ENCODE measurements at places on chromosomes 4 and X.

GRCh38 chr4:52877694-52878093 lies 15.6 kb downstream of the RASL11B start:
- no peak for DNase-seq
- no peak overlapping the region for H3K4me3 ChIP-seq
- H3K4me1 ChIP-seq: peaks cover 25% of the 10 kb centered on the region

DNA sequence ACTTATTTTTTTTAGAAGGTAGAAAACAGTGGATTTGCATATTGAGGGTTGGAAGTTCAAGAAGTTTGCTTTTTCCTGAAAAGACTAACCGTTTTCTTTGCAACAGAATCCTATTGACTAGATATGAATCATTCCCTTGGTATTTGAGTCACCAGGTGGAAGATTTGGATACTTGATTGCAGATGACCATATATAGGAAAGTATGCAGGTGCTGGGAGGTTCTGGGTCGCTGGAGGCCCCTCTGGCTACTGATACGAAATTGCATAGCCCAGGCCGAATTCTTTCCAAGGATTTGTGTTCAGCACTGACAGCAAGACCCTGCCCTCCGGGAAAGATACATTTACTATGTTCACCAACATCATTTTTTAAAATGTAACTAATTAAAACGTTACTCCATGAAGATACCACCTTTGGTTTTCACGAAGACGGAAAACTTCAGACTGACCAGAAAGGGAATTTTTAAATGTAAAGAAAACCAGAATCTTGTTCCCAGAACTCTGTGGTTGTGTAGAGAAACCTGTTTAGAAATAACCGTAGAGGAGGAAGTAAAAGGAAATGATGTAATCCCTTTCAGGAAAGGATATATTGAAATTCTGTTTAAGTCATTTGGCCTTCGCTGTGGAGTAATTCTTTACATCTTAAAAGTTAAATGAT lies 946 bp downstream of the ANXA3 start:
- H3K27me3 ChIP-seq: peaks cover 4% of the 10 kb centered on the region
- no peaks in the 10 kb centered on the region for H3K36me3 ChIP-seq
- no peak for DNase-seq
- H3K4me3 ChIP-seq: no peak overlapping the region
- no peak overlapping the region for H3K27ac ChIP-seq

DNA sequence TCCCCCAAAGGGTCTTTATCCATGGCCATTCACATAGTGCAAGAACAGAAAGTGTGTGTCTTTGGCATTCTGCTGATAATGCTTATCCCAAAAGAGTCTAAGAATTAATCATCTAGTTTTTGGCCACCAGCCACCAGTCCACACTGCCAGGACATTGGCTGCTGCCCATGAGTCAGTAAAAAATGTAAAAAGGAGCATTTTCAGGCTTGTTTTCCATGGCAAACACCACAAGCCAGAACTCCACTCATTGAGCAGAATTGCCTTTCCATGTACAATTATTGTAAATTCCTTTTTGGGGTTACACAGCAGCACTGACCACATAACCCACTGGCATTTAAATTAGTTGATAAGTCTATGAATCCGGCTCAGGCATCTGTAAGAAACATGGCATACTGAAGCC lies 89.2 kb upstream of the PRDX4 start:
- no peaks in the 10 kb centered on the region for H3K4me1 ChIP-seq
- H3K36me3 ChIP-seq: no peaks in the 10 kb centered on the region
- no peak overlapping the region for H3K27ac ChIP-seq
- no peak overlapping the region for H3K4me3 ChIP-seq
- no peak for DNase-seq
- no peaks in the 10 kb centered on the region for H3K27me3 ChIP-seq

DNA sequence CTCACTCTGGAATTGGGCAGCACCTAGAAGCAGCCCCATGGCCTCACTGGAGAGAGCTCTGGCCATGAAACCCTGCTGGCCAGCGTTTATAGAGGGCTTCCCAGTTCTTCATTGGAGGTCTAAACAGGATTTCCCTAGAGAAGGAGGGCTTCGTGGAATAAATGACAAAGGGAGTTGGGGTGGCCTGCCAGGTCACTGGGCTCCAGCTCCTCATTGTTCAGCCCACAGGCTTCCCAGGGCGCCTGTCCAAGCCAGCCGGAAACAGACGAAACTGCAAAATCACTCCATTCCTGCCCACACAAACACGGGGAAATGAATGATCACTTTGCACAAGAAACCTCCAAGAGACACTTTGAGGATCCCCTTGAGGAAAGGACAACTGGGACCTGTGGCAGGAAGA lies 189.7 kb downstream of the TSPAN5 start:
- H3K27me3 ChIP-seq: no peaks in the 10 kb centered on the region
- DNase-seq: no peak
- H3K27ac ChIP-seq: no peak overlapping the region
- peaks cover 6% of the 10 kb centered on the region for H3K4me1 ChIP-seq

DNA sequence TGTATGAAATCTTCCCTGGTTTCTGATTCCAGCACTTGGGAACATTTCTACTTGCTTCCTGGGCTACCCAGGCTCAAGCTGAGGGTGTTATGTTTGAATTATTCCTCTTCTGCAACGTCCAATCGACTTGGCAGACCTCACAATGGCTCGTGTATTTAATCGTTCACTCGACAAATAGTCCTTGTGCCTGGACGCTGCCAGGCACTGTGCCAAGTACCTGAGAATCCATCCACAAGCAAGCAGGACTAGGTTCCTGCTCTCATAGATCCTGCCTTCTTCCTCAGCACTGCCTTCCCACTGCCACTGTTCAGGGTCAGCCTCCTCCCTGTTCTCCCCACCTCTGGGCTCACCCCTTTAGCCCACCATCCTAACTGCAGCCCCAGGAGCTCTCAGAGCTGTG lies 113.3 kb downstream of the EFNB1 start:
- H3K4me1 ChIP-seq: no peaks in the 10 kb centered on the region
- no peak overlapping the region for H3K4me3 ChIP-seq
- no peaks in the 10 kb centered on the region for H3K36me3 ChIP-seq
- DNase-seq: no peak
- no peaks in the 10 kb centered on the region for H3K27me3 ChIP-seq

GRCh38 chr4:132056496-132056895 lies 1092.6 kb upstream of the PCDH10 start:
- DNase-seq: no peak
- H3K27ac ChIP-seq: no peak overlapping the region
- H3K27me3 ChIP-seq: no peaks in the 10 kb centered on the region
- H3K4me1 ChIP-seq: no peaks in the 10 kb centered on the region

GRCh38 chr4:113368056-113368455 lies 318.6 kb downstream of the ANK2 start:
- no peaks in the 10 kb centered on the region for H3K27me3 ChIP-seq
- H3K4me1 ChIP-seq: no peaks in the 10 kb centered on the region
- H3K4me3 ChIP-seq: no peak overlapping the region

GRCh38 chrX:107683124-107683895 lies 55.0 kb downstream of the PRPS1 start:
- no peak overlapping the region for H3K27ac ChIP-seq
- H3K27me3 ChIP-seq: no peaks in the 10 kb centered on the region

DNA sequence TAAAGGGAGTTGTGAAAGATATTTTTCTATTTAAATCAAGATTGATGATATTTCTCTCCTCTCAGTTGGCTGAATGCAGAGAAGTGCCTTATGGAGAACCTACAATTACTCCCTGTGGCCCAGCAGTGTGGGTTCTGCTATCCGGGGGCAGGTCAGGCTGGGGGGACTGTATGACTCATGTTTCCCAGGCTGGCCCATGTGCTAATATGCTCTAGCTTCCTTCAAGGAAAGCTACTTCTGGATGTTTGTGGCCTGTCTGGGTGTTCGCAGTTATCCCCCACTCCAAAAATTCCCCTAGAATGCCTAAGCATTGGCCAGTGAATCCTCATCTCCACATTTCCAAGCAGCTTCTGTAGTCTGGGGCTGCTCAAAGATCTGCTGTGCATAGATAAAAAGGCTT lies 58.9 kb upstream of the SPP1 start:
- no peak overlapping the region for H3K27ac ChIP-seq
- no peak overlapping the region for H3K4me3 ChIP-seq
- no peaks in the 10 kb centered on the region for H3K36me3 ChIP-seq
- H3K27me3 ChIP-seq: no peaks in the 10 kb centered on the region

DNA sequence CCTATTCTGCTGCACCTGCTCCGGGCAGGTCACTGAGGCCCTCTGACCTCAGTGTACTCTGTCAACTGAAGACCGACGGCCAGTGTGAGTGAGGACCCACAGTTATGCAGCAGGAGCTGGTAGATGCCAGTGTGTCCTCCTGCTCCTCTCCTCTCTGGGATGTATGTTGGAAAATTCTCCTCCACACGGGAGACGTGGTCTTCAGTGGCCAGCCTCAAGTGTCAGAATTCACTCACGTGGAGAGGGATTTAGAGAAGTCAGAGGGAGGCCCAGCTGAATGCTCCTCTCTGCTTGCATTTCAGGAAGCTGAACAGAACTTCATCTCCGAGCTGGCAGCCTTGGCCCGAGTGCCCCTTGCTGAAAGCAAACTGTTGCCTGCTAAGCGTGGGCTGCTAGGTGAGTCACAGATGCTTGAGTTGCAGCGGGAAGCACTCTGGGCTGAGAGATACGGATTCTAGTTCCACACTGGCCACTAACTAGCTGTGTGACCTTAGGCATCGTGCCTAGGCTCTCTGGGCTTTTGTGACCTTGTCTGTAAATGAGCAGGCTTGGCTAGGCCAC lies 83.6 kb downstream of the CRMP1 start:
- H3K4me1 ChIP-seq: no peaks in the 10 kb centered on the region
- H3K27ac ChIP-seq: no peak overlapping the region
- no peak overlapping the region for H3K4me3 ChIP-seq
- H3K36me3 ChIP-seq: no peaks in the 10 kb centered on the region

GRCh38 chr4:27003642-27004113 lies 143.0 kb downstream of the STIM2 start:
- H3K27ac ChIP-seq: no peak overlapping the region
- no peak for DNase-seq
- no peak overlapping the region for H3K4me3 ChIP-seq

GRCh38 chr4:26899991-26900390 lies 39.4 kb downstream of the STIM2 start:
- no peak overlapping the region for H3K4me3 ChIP-seq
- DNase-seq: no peak
- no peaks in the 10 kb centered on the region for H3K27me3 ChIP-seq

- no peak for DNase-seq
- H3K36me3 ChIP-seq: no peaks in the 10 kb centered on the region
- no peaks in the 10 kb centered on the region for H3K27me3 ChIP-seq
- H3K4me1 ChIP-seq: peaks cover 4% of the 10 kb centered on the region
Measured at GRCh38 chrX:9196961-9197640, 163.2 kb upstream of the FAM9B start.

GRCh38 chr4:143626134-143626911 lies 74.2 kb downstream of the FREM3 start:
- DNase-seq: no peak
- H3K36me3 ChIP-seq: no peaks in the 10 kb centered on the region
- H3K27ac ChIP-seq: no peak overlapping the region
- no peaks in the 10 kb centered on the region for H3K4me1 ChIP-seq

DNA sequence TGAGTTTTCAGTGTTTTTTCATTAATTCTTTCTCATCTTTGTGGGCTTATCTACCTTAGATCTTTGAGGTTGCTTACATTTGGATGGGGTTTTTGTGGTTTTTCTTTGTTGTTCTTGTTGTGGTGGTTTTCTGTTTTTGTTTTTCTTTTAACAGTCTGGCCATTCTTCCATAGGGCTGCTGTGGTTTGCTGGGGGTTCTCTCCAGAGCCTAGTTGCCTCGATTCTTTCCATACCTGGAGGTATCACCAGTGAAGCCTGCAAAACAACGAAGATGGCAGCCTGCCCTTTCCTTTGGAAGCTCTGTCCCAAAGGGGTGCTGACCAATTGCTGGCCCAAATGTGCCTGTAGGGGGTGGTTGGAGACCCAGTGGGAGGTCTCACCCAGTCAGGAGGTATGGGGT lies 168.6 kb upstream of the CLNK start:
- no peak overlapping the region for H3K27ac ChIP-seq
- H3K36me3 ChIP-seq: no peaks in the 10 kb centered on the region
- H3K4me3 ChIP-seq: no peak overlapping the region

DNA sequence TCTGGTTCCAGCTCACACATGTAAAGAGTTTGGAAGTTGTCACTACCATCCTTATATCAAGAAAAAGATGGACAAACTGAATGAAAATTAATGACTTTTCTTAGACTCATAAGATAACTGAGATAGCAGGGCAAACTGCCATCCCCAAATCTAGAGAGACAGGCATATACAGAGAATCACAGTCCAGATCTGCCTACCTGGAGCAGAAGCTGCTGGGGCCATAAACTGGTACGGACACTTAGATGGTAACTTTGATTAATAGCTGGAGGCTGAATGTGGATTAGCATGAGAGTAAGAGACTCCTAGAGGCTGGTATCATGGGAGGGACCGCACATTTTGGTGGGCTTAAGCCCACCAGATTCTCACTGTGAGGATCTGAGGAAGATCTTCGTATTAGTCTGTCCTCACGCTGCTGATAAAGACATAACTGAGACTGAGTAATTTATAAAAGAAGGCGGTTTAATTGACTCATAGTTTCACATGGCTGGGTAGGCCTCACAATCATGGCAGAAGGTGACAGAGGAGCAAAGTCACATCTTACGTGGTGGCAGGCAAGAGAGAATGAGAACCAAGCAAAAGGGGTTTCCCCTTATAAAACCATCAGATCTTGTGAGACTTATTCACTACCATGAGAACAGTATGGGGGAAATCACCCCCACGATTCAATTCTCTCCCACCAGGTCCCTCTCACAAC lies 10.8 kb upstream of the POLA1 start:
- H3K36me3 ChIP-seq: no peaks in the 10 kb centered on the region
- no peaks in the 10 kb centered on the region for H3K27me3 ChIP-seq
- no peak overlapping the region for H3K27ac ChIP-seq
- no peak for DNase-seq
- no peak overlapping the region for H3K4me3 ChIP-seq
- H3K4me1 ChIP-seq: no peaks in the 10 kb centered on the region

GRCh38 chr4:55348466-55348865 lies 2.4 kb downstream of the SRD5A3 start:
- H3K4me1 ChIP-seq: peaks cover 10% of the 10 kb centered on the region
- H3K4me3 ChIP-seq: no peak overlapping the region
- H3K27me3 ChIP-seq: no peaks in the 10 kb centered on the region

GRCh38 chrX:10769195-10769594 lies 148.8 kb upstream of the MID1 start:
- no peaks in the 10 kb centered on the region for H3K4me1 ChIP-seq
- no peaks in the 10 kb centered on the region for H3K36me3 ChIP-seq
- no peak overlapping the region for H3K4me3 ChIP-seq
- DNase-seq: no peak
- H3K27me3 ChIP-seq: no peaks in the 10 kb centered on the region

DNA sequence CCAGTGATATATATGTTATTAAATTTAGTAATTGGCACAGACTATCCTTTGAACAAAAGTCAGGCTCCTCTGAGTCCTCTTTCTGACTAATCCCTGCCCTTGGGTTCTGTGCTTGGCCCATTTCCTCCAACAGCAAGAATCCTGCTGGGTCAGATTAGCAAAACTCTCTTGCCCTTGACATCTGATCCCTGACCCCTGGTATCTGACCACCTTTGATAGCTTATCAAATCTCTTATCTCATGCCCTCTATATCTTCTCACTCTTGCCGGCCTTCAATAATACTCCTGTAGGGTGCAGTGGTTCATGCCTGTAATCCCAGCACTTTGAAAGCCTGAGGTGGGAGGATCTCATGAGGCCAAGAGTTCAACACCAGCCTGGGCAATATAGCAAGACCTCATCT lies 245.5 kb upstream of the FAM47A start:
- no peak overlapping the region for H3K4me3 ChIP-seq
- DNase-seq: no peak
- no peaks in the 10 kb centered on the region for H3K4me1 ChIP-seq
- H3K27me3 ChIP-seq: no peaks in the 10 kb centered on the region
- no peak overlapping the region for H3K27ac ChIP-seq
- H3K36me3 ChIP-seq: no peaks in the 10 kb centered on the region

Data from thymus (tissue), 14 donors.